Kidney glomerular epithelial cell (primary cell): ENCODE measurements at places on chromosomes 1 and 21.

GRCh38 chr1:7426780-7427604 is 344.1 kb upstream of the VAMP3 start:
- no peak for DNase-seq

- DNase-seq: no peak
These were observed 1.5 kb upstream of the LAX1 start for GRCh38 chr1:203763505-203763904.

DNA sequence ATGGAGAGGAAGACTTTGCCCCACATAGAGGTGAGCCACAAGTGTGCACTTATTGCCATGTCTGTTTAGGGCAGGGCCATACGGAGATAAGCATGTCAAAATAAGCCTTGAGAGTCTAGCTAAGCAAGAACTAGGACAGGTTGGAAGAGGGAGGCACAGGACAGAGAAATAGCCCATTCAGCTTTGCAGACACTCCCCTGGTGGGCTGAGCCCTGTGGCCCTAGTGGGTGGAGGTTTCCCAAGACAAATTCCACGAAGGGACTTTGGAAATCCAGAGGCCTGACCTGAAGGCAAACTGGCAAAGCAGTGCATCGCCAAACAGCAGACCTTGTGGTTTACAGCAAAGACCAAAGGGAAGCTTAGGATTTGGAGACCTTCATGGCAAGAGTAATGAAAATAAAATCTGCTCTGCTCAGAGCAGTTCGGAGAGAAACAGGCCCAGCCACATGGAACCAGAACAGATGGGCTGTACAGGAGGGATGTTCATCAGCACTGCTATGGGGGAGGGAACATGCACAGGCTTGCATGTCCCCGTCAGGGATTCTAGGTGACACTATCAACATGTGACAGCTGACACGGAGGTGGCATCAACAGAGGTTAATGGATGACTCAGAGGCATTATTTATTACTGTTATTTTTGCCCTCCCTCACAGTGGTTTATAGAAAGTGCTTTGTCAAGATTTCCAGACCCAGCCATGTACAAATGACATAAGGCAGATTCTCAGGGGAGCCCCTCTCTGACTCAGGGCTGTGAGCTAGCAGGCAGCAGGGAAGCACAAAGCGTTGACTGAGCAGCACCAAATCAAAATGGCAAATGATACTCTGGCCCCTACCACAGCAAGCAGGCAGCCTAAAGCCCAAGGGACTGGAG is 90.1 kb upstream of the IRF2BP2 start:
- peak; percentile 72 for DNase-seq

DNA sequence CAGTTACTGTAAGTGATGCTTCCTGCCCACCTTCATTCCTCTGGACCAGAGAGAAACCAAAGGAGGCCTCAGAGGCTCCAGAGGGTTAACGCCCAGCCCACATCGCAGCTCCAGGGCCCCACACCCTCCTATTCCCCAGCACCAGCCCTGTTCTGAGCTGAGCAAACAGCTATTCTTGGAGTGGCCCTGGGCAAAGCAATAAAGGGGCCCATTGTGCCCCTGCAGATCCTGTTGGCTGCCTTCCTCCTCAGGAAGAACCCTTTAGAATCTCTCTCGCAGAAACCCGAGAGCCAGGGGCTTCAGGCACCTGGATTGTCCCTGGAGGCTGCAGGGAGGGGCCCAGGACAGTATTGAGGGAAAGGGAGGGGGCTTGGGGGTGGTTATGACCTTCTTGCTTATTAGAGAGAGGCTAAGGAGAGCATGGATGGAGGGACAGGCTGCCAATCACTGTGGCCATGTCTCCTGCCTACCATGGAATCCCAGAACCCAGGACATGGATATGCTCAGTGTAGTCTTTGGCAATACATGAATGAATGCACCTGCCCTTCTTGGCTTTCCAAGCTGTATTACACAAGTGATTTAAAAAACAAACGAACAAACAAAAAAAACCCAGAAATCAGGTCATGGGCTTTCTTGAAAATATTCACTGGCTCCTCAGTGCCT is 9.2 kb downstream of the PADI2 start:
- DNase-seq: no peak

DNA sequence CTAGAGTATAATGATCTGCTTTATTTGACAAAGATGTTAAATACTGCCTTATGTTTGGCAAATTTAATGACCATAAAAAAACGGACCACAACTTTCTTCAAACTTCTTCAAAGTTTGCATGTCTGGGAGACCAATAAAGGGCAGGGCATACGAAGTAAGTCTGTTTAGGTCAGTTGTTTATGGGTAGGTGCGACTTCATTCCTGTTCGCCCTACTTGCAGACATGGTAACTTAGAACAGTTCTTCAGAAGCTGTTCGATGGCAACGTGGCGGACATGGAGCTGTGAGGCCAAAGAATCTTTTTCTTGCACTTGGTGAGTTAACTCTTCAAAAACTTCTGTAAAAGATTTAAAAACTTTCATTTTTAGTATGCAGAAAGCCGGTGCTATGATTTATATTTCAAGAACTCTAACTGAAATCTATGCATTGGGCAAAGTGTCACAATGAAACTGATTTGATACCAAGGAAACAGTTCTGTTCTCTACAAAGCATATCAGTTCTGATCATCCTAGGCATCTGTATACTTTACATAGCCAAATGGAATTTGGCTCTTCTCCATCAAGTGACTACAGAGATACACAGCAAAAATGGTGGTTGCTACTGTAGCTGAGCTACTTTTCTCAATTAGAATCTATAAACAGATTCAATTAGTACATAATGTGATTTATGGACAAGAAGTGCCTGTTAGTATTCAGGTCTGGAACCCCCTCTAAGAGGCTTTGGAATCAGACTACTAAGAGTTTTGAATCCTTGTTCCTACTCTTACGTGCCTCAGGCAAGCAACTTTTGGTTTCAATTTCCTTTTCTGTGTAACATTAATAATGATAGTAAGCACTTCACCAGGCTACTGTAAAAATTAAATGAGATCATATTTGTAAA is 25.7 kb downstream of the C21orf91 start:
- no peak for DNase-seq

DNA sequence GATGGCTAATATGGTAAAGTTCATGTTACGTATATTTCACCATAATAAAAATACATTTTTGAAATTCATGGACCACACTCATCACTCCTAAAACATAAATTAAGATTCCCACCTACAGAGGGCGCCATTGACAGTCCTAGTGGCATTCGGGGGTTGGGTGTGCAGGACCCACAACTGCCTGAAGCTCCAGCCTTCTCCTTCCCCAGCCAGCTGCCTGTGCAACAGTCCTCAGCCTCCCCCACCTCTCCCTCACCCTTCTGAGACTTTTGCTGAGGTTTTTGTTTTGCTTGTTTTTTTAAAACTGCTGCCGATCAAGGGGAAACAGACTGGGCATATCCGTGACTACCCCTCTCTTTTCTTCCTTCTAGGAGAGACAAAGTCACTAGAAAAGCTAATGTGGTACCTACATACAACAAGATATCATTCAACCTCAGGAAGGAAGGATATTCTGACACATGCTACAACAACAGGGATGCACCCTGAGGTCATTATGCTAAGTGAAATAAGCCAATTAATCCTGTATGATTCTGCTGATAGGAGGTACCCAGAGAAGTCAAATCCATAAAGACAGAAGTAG is 9.2 kb upstream of the EVA1C start:
- peak; percentile 68 for DNase-seq

DNA sequence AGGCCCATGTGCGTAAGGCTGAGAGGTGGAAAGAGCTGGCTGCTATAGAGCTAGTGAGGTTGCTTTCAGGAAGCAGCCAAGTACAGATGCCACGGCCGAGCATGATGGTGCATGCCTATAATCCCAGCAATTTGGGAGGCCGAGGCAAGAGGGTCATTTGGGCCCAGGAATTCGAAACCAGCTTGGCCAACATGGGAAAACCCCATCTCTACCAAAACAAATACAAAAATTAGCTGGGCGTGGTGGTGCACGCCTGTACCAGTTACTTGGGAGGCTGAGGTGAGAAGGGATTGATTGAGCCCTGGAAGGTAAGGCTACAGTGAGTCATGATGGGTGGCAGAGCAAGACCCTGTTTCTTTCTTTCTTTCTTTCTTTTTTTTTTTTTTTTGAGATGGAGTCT is 2.7 kb downstream of the CCDC24 start:
- DNase-seq: no peak

DNA sequence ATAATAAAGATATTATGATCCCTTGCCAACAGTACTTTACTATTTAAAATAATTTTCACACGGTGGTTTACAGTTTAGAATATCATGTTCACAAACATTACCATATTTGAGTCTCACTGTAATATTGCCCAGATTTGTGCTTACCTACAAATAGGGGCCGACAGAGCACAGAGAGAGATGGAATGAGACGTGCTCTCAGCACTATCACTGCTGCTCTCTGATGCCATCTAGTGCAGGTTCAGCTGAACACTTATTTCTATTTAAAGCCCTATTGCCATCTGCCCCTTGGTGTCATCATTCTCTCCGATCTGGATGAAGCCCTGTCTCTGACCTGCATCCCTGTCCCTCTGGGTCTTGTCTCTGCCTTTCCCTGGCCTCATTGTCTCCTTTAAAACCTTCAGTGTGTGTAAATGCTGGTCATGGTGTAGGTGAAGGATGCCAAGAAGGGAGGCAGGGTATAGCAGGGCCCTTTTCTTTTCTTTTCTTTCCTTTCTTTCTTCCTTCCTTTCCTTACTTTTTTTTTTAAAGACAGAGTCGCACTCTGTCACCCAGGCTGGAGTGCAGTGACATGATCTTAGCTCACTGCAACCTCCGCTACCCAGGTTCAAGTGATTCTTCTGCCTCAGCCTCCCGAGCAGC is 6.9 kb upstream of the GPATCH4 start:
- DNase-seq: peak; percentile 82

DNA sequence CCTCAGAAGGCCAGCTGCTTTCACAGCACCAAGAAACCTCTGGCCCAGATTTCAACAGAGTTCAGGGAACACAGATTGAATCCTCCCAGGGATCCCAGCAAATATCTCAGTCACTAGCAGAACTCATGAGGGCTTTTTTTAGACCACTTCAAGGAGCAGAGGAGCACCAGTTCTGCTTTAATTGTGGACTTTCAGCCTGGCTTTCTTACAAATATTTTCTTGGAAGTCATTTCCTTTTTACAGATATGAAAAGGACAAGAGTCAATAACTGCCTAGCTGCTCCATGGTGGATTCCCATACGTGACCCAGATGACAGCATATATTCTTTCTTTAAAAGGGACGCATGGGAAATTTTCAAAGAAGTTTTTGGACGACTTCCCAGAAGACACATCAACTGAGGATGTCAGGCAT is 6.4 kb upstream of the LRRC8B start:
- no peak for DNase-seq

- no peak for DNase-seq
These were observed 320.5 kb downstream of the KCTD3 start for GRCh38 chr1:215887627-215888026.

- DNase-seq: peak; percentile 53
These were observed 2.3 kb downstream of the EDN2 start for GRCh38 chr1:41482001-41482765.

DNA sequence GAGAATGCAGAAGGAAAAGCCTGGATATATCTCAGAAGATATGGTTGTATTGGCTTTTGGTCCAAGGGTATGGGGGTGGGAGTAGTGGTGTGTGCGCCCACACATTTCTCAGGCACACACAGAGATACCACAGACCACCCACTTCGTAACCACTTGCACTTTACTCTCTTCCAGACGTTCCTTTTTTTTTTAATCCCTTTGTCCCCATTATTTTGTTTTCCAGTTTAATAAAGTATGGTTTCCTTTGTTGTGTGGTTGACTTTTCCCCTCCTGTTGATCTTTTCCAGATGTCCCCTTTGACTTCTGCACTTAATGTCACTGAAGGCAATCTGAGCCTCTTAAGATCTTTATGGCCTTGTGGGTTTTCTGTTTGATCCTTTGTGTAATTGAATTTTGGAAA is 10.5 kb upstream of the TARS2 start:
- no peak for DNase-seq

- peak; percentile 47 for DNase-seq
These were observed 353.6 kb upstream of the C1orf87 start for GRCh38 chr1:60427194-60427593.

GRCh38 chr1:167679714-167680113 is 42.1 kb upstream of the MPZL1 start:
- no peak for DNase-seq

DNA sequence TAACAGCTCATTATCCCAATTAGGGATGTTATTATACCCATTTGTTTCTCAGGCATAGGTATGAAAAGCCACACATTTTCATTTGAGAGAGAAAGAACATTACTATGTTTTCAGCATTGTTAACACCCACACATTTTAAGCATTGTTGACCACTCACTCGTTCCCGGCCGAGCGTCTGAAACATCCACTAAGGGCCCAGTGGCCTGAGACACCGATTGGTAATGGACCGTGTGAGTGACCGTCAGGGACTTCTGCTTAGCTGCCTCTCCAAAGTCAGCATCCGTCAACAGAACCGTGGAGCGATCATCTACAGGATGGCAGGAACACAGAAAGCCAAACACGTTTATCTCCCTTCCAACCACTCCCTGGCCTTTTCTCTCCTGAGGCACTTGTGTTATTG is 184.6 kb downstream of the PCP4 start:
- no peak for DNase-seq

- no peak for DNase-seq
These were observed at the start of gene CFAP141 for GRCh38 chr1:154206196-154206595. Gene CFAP141 (minus strand): TSS chr1:154206333. CDS start chr1:154206307, 26 bp downstream.

GRCh38 chr1:226813671-226814591 is 56.5 kb upstream of the PSEN2 start:
- DNase-seq: no peak

DNA sequence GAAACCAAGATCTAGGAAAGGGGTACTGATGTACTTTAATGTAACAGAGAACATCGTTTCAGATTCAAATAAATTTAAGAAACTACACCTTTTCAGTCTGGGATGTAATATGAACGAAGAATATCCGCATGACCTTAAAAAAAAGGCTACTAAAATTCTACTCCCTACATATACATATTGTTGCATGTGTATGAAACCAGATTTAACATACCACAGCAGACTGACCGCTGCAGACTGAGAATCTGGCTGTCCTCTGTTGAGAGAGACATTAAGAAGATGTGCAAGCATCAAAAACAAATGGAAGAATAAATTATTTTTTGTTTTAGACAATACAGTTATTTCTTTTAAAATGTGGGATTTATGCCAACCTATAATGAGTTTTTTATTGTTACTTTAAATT is 166.6 kb downstream of the LMX1A start:
- DNase-seq: no peak

DNA sequence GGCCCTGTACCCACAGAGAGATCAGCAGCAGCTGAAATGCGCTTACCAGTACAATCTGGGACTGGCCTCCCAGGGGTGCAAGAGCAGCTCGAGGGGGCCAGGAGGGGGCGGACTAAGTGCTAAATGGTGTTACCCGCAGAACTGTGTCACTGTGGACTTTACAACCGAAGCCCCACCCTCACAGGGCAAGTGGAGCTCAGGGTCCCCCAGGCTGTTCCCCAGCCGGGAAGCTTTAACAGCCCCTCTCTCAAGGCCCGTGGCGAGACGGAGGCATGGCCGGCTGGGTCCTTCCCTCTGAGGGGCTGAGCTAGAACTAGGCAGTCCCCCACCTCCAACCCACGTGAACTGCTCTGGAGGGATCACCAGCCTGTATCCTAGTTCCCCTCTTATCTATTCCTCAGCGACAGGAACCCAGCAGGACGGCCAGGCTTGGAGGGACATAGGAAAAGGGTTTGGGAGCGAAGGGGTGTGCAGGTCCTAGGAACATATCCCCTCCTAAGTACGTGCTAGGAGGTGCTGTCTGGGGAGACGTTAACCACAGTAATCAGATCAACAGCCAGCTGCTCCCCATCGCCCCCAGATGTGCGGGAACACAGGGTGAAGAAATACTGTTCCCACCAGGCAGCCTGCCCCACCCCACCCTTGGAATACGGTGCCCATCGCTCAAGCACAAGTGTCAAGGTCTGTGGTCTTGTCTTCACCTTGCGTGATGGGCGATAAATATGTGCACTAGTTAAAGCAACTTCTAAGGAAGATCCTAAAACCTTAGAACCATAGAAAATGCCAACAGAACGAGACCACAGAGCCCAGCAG is 24.4 kb downstream of the ZBTB17 start:
- DNase-seq: no peak
